HFFc6 (cell line): ENCODE measurements at places on chromosomes 13 and 19. TPM values are rescaled to one million over a fixed set of nuclear protein-coding genes. Genes with fewer than 3 reads are reported as not detected.

The KLK3 gene
- total RNA-seq: not detected in 3 replicates

The ZSWIM9 gene
- 5.6 to 6.2 TPM (median 6.1 TPM) in 3 replicates for total RNA-seq

The PLEKHF1 gene
- total RNA-seq: 2.0 to 2.7 TPM (median 2.4 TPM) in 3 replicates

The TEX101 gene
- total RNA-seq: not detected in 3 replicates

The SLC6A16 gene
- total RNA-seq: 0.40 and 0.57 TPM in 2 replicates

The ZNF223 gene
- 2.3 and 2.4 TPM in 2 replicates for total RNA-seq

The JOSD2 gene
- total RNA-seq: 72.7 to 86.3 TPM (median 81.5 TPM) in 3 replicates

The KLF16 gene
- total RNA-seq: 38.9 to 45.8 TPM (median 40.9 TPM) in 3 replicates

The ZNF823 gene
- 3.7 and 4.7 TPM in 2 replicates for total RNA-seq

GRCh38 chr13:27194895-27195764, 23.5 kb upstream of the USP12 start:
- H3K4me3 ChIP-seq: peak overlapping the region; percentile 68
- DNase-seq: peak; percentile 92
- H3K36me3 ChIP-seq: peaks cover 8% of the 10 kb centered on the region; the same call in 1 of the 2 replicates
- peak overlapping the region; percentile 73 for H3K27ac ChIP-seq
- H3K27me3 ChIP-seq: no peaks in the 10 kb centered on the region; the same call in 1 of the 2 replicates

DNA sequence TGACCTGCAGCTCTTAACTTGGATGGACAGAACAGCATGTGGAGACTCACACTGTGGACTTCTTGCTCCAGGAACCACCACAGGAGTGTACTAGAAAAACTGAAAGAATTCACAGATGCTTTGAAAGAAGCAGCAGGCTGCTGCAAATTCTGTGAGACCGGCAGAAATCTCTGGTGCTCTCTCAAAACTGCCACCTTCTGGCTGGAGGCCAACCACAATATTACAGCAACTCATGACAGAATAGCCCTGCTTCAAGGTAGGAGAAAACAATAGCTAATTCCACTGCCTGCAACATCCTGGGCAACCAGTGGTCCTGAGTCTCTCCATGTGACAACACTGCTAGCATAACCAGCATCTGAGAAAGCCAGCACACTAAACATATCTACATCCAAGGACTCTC, 26.9 kb downstream of the CDK8 start:
- H3K36me3 ChIP-seq: peaks cover 12% of the 10 kb centered on the region
- peak overlapping the region; percentile 47 for H3K4me3 ChIP-seq
- H3K27me3 ChIP-seq: no peaks in the 10 kb centered on the region
- DNase-seq: no peak
- peaks cover 41% of the 10 kb centered on the region for H3K4me1 ChIP-seq

DNA sequence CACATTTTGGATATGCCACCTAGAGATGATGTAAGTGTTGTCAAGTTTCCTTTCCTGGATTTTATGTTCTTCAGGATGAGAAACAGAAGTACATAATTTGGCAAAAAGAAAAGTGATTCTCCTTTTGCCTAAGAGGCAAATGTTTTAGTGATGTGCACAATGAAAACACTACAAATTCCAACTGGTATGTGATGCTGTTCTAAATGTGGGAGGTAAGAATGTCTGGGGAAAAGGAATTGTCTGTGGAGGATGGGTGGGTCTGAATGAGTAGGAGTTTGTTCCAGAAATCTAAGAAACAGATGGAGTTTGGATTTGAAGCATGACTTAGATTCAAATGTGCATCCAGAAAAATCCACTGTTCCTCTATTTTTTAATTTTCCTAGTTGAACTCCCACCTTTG, 473.6 kb upstream of the SPRY2 start:
- H3K36me3 ChIP-seq: no peaks in the 10 kb centered on the region
- H3K27ac ChIP-seq: no peak overlapping the region
- H3K4me1 ChIP-seq: no peaks in the 10 kb centered on the region
- H3K27me3 ChIP-seq: no peaks in the 10 kb centered on the region
- no peak overlapping the region for H3K4me3 ChIP-seq

DNA sequence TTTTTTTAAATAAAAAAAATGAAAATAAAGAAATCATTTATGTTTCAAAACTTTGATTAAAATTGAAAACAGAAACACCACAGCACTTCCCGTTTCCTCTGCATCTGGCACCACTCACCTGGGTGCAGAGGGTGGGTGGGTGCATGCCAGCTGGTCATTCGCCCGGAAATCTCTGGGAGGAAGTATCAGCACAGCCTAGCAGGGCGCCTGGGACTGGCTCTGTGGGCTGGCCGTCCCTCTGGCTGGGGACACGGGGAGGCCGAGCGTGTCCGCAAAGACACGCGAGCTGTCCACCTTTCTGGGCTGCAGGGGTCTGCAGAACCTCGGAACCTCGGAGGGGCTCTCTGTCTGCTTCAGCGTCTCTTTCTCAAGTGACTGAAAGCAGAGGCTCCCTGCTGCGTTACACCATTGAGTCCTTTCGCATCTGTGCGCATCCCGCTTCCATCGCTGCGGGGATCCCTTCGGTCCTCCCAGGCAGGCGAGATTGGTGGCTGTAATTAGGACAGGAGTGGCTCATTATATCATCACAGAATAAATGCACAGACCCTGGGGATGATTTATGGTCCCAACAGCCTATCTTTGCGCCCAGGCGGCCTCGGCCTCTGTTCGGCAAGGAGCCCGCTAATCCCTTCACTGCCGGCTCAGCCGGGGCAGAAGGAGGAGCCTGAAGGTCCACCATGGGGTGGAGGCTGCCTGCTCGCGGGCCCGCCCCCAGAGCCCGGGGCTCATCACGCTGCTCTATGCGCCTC, 17.2 kb downstream of the CRTC1 start:
- peak overlapping the region; percentile 79 for H3K4me3 ChIP-seq
- peaks cover 10% of the 10 kb centered on the region for H3K4me1 ChIP-seq
- H3K27ac ChIP-seq: 0 out of 2 replicates have a peak overlapping the region, but pooled peaks have one; percentile 18
- no peaks in the 10 kb centered on the region for H3K27me3 ChIP-seq
- no peaks in the 10 kb centered on the region for H3K36me3 ChIP-seq
- DNase-seq: peak; percentile 32

- no peaks in the 10 kb centered on the region for H3K27me3 ChIP-seq
- no peak overlapping the region for H3K4me3 ChIP-seq
- no peak overlapping the region for H3K27ac ChIP-seq
- no peak for DNase-seq
- H3K4me1 ChIP-seq: no peaks in the 10 kb centered on the region
These were observed 177.4 kb downstream of the OXGR1 start for GRCh38 chr13:96816874-96817273.

- H3K27me3 ChIP-seq: no peaks in the 10 kb centered on the region; the same call in 1 of the 2 replicates
- H3K36me3 ChIP-seq: no peaks in the 10 kb centered on the region
- DNase-seq: no peak
- no peak overlapping the region for H3K27ac ChIP-seq
These were observed 16.0 kb downstream of the SPATA13 start for GRCh38 chr13:24176351-24177101.

GRCh38 chr13:48726711-48727110, 73.0 kb downstream of the CYSLTR2 start:
- H3K4me1 ChIP-seq: peaks cover 9% of the 10 kb centered on the region
- peaks cover 14% of the 10 kb centered on the region for H3K27me3 ChIP-seq
- H3K4me3 ChIP-seq: no peak overlapping the region
- no peak overlapping the region for H3K27ac ChIP-seq
- DNase-seq: no peak

- DNase-seq: no peak
- H3K27ac ChIP-seq: no peak overlapping the region
- H3K36me3 ChIP-seq: no peaks in the 10 kb centered on the region
These were observed 328.4 kb downstream of the SLC7A1 start for GRCh38 chr13:29266756-29267733.

DNA sequence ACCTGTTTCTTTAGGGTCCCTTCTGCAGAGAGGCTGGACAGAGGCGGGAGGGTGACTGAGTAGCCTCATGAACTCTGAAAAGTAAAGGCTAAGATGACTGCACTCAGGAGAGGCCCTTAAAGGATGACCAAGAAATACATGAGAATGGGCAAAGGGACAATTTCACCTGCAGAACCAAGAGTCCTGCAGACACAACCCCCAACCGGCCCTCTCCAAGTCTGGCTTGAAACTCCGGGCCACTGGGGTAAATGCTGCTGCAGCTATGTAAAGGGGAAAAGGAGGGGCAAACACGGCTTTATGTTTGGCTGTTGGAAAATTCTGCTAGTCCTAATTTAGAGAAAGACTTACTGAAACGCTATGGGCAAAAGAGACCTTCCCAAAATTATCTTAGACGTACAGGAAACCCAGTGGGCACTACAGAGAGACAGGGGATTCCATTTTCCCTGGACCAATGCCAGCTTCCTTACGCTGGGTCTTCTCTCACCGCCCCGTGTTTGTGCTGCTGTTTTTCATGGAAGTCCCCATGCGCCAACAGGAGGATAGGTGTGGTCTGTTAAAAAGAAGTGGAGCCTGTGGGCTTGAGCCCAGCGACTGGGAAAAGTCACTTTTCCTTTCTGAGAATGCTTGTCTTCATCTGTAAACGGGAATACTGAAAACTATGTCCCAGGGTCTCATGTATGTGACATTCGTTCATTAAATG, 10.6 kb downstream of the COL4A2 start:
- H3K4me1 ChIP-seq: peaks cover 81% of the 10 kb centered on the region
- H3K27ac ChIP-seq: no peak overlapping the region
- H3K27me3 ChIP-seq: peaks cover 2% of the 10 kb centered on the region
- no peak for DNase-seq
- no peak overlapping the region for H3K4me3 ChIP-seq

- no peaks in the 10 kb centered on the region; the same call in none of the 2 replicates for H3K27me3 ChIP-seq
- peak overlapping the region; percentile 65; the same call in 1 of the 2 replicates for H3K4me3 ChIP-seq
- no peaks in the 10 kb centered on the region for H3K4me1 ChIP-seq
- no peak for DNase-seq
These were observed 64.7 kb downstream of the ZNF823 start for GRCh38 chr19:11674067-11674492.
